ENCODE measurements at places on chromosomes 6 and 20.

DNA sequence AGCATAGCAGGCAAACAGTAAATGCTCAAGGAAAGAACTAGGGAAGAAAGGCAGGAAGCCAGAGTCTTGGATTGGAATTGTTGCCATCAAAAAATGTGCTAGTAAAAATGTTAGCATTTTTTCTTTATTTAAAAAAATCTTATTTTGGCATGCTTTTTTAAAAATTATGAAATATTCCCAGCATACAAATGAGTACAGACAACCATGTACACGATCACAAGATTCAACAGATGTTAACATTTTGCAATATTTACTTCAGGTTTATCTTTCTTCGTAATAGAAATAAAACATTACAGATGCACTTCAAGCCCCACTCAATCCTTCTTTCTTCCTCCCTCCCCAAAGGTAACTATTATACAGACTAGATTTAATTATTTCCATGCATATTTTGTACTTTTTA, 27.4 kb upstream of the NOP56 start:
- DNase-seq, result no peak

GRCh38 chr20:22490287-22491193, 93.8 kb downstream of the FOXA2 start:
- DNase-seq, result no peak

DNA sequence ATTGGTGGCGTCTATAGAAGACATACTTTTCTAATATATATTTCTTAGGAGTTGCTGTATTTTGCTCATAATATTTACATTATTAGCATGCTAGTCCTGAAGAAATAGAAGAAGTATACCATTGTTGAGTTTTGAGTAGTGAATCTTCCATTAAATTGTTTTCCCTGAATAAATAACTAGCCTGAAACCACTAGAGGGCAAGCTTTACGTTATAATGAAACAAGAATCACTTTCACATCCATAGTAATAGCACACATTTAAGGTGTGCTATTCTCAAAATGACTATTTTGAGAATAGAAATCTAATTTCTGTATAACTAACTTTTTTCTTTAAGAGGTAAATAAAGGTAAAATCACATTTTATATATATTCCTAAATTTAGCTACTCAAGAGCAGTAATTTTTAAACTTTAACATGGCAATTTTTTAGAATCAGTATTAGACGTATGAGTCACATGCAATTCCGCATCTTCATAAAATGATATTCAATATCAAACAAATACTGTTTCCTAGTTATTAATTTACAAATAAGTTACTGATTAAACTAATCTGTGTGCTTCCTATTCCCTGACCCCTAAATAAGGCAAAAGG, 213.2 kb upstream of the MANEA start:
- peak; percentile 15 for DNase-seq

DNA sequence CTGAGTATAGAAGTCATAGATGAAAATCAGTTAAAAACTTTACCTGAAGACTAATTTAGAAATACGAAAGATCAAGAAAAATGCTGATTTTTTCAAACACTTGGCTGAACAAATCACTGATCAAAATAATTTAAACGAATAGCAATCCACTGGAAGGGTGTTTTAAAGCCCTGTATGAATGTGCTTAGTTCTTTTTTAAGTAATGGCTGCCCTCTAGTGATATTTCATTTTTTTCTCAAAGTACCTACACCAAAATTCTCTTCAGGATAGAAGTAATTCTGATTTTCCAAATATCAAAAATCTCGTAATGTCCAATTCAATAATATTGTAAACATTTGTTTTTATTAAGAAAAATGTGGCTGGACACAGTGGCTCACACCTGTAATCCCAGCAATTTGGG, 32.5 kb downstream of the AKAP7 start:
- no peak for DNase-seq

DNA sequence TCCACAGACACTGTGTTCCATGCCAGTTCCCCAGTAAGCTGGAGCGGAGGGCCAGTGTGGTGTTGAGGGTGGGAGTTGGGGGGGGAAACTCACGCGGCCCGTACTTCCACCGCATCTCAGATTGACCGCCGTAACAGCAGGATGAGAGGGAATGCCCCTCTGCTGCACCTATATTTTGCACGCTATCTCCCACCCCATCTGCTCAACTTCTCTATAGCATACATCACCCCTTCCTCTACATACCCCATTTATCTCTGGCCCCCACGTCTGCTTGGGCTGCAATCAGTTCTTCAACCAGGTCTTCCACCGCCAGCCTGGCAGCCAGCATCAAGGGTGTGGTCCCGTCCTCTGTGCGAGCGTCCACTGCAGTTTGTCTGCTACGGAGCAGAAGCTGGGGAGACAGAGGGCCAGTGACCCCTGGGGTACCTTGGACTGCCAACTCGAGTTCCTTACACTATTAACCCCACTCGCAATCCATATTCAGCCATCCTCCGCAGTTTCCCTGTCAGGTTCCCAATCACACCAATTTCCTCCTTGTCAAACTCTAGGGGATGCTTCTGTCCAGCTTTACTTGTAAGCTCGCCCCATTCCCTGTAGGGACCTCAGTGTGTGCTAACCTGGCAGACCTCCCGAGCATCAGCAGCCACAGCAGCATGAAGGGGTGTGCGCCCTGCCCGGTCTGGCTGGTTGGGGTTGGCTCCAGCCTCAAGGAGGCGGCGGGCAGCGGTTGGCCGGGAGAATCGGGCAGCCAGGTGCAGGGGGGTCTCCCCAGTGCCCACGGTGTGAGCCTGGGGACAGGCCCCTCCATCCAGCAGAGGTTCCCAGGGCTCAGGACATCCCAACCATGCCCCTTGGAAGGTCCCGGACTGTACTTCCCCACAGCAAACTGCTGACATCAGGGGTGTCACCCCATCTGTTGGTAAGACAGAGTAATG, 4.5 kb upstream of the GPSM3 start:
- no peak for DNase-seq

- DNase-seq, result no peak
Measured at GRCh38 chr20:31747640-31748039, 8.6 kb downstream of the TPX2 start.

GRCh38 chr6:15796130-15796771, 133.4 kb upstream of the DTNBP1 start:
- no peak for DNase-seq

GRCh38 chr6:2843138-2843740, 1.6 kb upstream of the SERPINB1 start:
- no peak for DNase-seq

GRCh38 chr6:134603561-134603960, 285.6 kb upstream of the SGK1 start:
- DNase-seq, result no peak

DNA sequence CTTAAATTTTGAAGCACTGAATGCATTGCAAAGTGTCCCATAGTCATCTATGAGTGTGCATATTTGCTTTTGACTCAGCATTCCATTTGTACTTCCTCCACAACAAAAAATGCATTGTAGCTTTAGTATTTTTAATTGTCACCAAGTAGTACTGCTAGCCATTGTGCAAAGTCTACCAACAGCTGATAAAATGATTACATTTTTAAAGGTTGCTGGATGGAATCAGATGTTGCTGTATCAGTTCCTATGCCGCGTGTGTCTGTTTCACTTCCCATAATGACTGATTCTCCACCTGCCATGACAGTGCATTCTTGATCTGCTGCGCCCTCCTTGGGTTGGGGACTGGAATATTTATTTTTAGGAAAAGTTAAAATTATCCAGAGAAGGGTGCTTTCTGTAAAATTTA, 41.2 kb downstream of the SLX4IP start:
- DNase-seq, result no peak

- no peak for DNase-seq
Measured at GRCh38 chr20:59207235-59207634, 43.6 kb downstream of the ZNF831 start.

DNA sequence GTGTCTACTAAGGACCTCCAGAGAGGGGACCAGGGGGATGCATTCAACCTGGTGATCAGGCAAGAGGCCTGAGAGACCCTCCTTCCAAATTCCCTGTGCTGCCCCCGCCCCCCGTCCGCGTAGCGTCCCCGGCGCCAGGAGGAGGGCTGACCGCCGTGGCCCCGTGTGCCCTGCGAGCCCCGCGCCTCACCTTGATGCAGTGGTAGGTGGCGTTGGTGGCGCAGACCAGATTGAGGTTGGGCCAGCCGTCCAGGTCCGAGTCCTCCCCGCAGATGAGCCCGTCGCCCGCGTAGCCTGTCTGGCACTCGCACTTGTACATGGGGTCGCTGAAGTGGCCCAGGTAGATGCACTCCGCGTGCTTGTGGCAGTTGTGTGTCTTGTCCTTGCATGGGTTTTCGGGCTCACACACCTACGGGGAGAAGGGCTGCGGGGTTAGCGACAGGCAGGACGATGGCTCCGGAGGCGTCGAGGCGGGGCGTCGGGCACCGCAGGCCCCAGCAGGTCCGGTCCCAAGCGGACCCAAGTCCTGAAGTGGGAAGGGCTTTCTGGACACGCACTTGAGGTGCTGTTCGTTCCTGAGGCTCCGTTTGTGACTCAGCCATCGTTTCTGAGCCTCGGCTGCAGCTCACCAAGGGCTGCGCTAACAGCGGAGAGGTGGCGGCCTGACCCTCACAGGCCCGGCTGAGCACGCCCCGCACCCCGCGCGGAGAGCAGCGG, 21.7 kb downstream of the THBS2 start:
- DNase-seq, result no peak

- no peak for DNase-seq
Measured at GRCh38 chr6:56620229-56620868, 22.3 kb downstream of the DST start.

GRCh38 chr6:89430201-89430962, 2.6 kb upstream of the ANKRD6 start:
- DNase-seq, result no peak

DNA sequence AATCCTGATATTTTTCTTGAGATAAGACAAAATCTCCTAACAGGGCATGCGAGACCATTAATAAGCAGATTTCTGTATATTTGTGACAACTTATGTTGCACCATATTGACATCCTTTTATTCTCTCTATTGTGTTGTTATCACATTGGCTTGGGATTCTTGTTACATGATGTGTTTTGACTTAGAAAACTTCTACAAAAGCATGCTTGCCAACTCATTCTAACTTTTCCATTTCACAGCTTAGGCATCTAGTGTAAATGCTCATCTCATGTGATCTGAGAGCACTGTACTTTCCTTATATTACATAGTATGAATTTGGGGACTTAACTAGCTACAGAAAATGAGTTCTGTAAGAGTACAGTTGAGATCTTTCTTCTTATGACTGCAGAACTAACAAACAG, 1040.7 kb upstream of the ADGRB3 start:
- no peak for DNase-seq

- DNase-seq, result peak; percentile 8
Measured at GRCh38 chr6:137571854-137572253, 77.7 kb upstream of the OLIG3 start.

DNA sequence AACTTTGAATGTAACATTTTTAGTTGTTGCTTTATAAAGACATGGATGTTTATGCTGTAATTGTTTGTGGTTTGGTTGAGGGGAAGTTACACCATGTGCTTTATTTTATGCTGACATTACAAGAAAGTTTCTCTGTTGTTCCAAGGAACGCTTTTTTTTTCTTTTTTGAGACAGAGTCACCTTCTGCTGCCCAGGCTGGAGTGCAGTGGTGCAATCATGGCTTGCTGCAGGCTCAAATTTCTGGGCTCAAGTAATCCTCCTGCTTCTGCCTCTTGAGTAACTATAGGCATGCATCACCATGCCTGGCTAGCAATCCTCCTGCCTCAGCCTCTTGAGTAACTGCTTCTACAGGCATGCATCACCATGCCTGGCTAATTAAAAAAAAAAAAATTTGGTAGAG, 21.0 kb upstream of the IFNGR1 start:
- DNase-seq, result no peak

GRCh38 chr6:38775870-38776269, 60.8 kb downstream of the DNAH8 start:
- no peak for DNase-seq

- no peak for DNase-seq
Measured at GRCh38 chr6:108171291-108171917, 5.6 kb downstream of the NR2E1 start.

DNA sequence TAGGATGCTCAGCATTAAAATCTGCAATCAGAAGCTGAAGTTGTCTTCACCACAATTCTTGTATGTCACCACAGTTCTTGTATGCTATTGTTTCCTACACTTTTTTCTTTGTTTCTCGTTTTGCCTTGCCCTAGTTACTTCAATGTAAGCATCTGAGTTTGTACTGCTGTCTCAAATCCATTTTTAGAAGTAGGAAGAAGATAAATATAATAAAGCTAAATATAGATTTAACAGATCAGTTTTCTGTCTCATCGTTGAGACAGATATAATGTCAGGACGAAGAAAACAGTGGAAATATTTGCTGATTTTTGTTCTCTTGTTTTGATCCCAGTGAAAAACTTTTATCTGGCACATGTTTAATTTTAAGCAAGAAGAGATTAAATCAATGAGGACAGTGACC, 318.0 kb downstream of the QKI start:
- DNase-seq, result no peak

DNA sequence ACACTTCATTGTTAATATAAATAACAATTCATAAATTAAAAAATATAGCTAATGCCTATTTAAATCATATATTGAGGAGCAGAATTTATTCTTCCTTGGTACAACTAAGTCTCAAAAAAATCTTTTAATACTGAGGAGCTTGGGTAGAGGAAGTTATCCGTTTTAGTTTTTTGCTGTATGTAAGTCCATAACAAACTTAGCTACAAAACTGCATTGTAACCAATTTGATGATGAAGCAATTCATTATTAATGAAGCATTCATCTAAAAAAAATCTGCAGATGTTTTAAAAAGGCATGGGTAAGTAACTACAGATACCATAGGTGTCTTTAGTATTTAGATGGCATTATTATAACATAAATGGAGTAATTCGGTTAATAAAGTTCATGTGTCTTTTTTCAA, 1.3 kb downstream of the KHDRBS2 start:
- DNase-seq, result no peak

GRCh38 chr20:45420125-45420524, 4.2 kb downstream of the PIGT start:
- DNase-seq, result no peak

DNA sequence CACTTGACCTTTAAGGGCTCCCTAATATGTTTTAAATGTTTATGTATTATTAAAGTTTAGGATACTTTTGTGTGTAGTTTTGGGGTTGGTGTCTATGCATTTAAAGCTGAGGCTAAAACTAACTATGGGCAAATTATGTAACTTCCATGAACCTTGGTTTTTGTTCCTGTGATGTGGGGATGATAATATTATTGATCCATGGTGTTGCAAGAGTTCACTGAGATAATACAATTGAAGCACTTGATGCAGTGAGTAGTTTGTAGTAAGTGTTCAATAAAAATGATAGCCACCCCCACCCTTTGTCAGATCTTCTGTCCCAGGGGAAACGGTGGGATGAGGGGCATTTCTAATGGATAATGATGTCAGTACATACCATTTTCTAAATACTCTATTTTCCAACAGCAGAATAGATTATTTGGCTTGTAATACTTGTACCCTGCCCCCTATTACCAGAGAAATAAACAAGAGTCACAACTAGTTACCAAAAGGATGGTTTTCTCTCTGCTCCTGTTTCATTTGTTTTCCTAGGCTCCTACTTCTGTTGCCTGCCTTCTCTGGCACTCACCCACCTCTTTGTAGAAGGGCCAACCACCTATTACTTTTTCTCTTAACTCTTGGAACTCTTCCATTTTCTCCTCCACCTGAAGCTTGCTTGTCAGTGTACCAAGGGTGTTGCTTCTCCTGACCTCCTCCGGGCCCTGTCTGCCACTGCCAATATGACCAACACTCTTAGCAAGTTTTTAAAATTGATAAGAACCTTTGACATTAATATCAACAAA, 97.9 kb downstream of the RCAN2 start:
- DNase-seq, result no peak

- no peak for DNase-seq
Measured at GRCh38 chr20:37518059-37518458, 3.0 kb upstream of the NNAT start.
